NCI-H2081 (cell line): ENCODE measurements at places on chromosomes 3 and 15.

- no peak for DNase-seq
These were observed 377.7 kb upstream of the AGTR1 start for GRCh38 chr3:148319960-148320359.

DNA sequence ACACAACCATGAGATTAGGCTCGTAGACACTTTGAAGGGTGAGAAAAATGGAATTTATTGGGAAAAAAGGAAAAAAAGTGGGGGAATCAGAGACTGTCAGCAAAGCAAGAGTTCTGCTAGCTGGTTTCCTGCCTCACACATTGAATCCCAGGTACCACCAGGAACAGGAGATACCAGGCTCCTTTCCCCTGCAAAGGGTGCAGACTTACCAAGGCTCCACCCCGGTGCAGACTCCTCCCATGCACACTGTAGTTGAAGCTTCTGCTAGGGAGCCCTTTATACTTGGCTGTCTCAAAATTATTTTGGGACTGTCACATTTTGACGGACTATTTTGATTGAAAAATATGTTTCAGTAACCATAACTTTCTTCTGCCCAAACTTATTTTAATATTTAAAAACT is 819.9 kb upstream of the GBE1 start:
- no peak for DNase-seq

DNA sequence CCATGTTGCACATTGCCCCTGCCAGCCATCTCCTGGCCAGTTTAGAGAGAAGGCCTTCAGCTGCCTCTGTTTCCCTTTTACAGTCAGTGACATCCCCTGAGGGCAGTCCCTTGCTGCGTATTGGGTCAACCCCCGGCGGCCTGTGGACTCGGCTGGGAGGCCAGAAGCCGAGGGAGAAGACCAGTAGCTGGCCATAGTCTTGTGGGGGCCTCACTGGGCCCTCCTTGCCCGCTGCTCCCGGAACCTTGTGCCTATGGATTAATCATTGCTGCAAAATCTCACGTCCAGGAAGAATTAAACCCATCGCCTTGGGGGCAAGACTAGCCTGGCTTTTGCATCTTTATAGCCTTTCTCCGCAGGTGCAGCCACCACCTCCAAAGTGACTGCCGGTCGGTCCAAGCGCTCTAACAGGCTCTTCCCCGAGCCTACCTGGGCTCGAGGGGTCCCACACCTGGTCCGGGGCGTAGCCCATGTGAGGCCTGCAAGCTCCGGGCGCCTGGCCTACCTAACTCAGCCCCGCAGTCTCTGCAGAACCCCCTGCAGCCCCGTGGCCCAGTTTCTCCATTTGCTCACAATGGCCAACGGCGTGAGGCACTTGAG is 870 bp upstream of the CHAC1 start:
- no peak for DNase-seq

GRCh38 chr15:41073028-41073427 is 43.1 kb downstream of the INO80 start:
- DNase-seq: no peak

GRCh38 chr3:31218082-31218481 is 314.6 kb upstream of the STT3B start:
- DNase-seq: no peak

DNA sequence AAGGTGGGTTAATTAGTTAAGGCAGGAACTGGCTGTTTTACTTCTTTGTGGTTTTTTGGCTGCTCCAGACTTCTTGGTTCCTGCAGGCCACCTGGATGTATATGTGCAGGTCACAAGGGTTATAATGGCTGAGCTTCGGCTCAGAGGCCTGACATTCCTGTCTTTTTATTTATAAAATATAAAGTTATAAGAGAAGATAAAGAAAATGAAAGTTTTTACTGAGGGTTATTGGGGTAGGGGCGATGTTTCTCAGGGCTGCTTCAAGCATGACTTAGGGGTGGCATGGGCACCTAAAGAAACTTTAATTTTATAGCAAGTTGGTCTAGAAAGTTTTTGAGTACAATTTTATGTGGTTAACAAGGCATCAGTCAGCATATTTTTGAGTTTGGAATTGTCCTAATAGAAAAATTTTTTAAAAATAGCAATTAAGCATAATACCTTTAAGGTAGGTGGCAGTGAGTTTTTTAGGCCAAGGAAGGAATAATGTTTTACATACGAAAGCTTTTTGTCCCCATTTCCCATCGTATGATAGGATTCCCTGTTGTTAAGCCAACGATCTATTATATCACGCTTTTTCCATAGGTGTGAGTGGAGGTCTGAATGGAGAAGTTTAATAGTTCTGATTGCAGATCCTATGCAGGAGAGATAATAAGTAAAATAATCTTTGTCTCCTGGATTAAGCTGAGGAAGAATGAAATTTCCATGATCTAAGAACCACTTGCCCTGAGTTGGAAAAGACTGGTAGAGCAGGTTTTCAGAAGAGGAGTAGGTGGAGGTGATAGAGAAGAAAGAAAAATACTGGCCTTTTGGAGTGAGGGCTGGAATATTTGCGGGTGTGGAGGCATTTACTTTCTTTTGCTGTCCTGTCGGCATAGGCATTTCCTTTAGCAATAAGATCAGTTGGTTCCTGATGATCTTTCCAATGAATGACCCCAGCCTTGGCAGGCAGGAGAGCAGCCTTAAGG is 10.1 kb downstream of the STRIT1 start:
- DNase-seq: no peak

DNA sequence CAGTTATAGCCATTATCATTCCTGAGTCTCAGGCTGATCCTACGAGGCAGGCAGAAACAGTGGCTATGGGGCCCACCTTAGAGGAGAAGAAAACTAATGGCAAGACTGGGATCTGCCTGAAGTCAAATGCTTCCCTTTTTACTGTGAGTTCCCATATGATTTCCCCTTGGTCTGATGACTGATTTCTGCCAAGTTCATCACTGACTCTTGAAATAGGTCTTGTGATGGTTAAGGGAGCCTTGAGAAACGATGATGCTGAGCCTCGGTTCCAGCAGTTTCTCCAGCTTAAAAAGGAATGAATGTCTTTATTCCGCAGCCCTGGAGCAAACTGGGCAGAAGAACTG is 29.4 kb upstream of the LDHAL6B start:
- no peak for DNase-seq

DNA sequence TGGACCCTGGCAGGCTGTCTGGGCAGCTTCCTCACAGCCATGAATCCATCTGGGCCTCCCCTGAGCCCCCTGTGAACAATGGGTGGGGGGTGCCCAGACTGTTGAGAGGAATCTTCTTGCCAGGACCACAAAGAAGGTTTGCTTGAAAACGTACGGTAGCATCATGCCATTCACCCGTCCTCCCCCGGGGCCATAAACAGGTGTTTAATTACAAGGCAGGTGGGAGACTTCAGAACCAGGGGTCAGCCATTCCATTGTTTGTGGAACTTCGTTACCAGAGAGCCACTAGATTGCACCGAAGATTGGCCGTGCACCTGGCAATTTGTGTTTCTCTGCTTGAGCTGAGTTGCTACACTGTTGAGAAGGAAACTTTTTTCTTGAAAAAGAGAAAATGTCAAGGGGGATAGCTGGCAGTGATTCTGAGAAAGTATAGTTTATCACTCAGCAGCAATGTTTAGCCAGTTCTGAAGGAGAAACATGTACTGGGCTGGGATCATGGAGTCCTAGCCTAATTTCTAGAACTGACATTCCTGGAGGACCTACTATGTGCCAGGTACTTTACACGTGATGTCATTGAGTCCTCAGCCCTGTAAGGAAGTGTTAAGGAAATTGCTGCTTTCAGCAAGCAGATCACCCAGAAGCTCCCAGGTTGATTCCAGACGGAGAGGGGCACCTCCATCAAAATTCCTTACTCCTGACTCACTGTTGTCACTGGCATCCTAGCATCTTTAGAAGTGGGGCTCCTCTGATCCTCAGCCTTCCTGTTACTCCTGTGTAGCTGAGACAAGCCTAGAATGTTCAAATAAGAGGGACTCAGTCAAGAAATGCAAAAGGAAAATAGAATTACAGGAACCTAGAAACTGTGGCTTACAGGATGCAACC is 103.8 kb upstream of the UBE2E1 start:
- no peak for DNase-seq

- DNase-seq: no peak
These were observed 870.9 kb downstream of the GBE1 start for GRCh38 chr3:80890571-80890970.

- no peak for DNase-seq
These were observed 4.2 kb upstream of the RPL29 start for GRCh38 chr3:51999846-52000245.

- DNase-seq: no peak
These were observed 164.8 kb downstream of the ERC2 start for GRCh38 chr3:56303487-56303886.

DNA sequence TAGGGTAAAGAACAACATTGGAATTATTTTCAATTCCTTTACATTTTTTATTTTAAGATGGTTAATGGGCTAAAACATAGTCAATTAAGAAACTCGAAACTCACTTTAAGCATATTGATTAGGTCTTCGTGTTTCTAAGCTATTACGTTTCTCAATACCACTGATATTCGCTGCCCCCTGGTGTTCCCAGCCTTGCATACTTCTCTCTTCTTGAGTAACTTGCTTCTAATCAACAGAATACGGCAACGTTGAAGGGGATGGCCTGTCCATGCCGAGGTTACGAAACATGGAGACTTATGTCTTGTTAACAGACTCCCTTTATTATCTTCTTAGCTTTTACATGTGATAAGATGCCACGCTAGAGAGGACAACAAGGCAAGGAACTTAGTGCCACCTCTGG is 43.6 kb downstream of the ROBO1 start:
- DNase-seq: no peak

- no peak for DNase-seq
These were observed 3.6 kb upstream of the AMOTL2 start for GRCh38 chr3:134377896-134378295.

GRCh38 chr3:99842826-99843589 is 25.3 kb downstream of the CMSS1 start:
- DNase-seq: peak; percentile 64

GRCh38 chr15:65660927-65661326 is 39.2 kb downstream of the SLC24A1 start:
- no peak for DNase-seq

DNA sequence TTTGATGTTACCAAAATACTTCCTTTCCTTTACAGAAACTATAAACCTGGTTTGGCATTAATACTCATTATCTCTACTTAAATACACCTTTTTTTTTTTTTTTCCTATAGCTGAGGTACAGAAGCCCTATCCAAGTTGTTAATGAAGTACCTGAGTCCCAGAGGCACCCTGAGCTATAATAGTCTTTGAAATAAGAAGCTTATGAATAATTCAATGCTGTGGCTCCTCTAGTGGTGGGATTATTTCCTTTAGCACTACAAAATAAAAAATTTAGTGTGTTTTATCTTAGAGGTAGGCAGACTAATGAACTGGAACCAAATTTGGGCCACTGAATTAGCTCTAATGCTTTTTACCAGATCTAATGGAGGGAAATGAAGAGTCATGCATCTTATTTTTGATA is 611.9 kb downstream of the EDEM1 start:
- no peak for DNase-seq

GRCh38 chr15:65949491-65949890 is 80.2 kb downstream of the RAB11A start:
- DNase-seq: no peak

DNA sequence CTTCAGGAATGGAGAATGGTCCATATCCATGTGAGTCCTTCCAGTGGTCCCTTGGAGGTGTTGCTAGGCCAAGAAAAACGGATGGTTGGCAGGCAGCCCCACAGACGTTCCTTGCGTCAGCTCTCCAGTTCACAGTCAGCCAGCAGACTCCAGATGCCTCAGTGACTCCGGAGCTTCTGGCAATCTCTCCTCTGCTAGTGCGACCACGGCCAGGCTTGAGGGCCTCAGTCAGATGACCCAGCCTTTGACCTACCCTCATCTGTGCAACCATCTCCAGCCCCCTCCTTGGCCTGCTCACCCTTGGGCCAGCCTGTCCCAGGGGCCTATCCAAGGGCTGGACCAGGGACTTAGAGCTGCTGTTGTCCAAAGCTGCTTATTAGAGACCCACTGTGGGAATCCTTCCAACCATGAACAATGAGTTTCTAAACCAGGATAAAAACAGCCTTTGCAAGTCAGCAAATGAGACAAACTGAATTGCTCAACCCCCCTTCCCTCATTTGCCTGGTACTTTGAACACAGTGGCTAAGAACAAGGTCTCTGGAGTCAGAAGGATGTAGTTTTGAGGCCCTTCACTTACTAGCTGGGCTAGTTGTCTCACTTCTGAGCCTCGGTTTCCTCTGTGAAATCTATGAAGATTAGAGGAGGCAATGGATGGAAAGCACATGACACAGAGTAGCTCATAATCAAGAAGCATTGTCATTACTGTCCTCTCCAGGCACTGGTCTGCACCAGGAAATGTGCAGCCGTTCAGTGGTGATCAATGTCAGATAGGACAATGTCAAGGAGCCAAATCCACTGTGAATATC is 44.8 kb downstream of the ANP32A start:
- no peak for DNase-seq

- DNase-seq: no peak
These were observed 68.3 kb upstream of the COL8A1 start for GRCh38 chr3:99570061-99570460.

DNA sequence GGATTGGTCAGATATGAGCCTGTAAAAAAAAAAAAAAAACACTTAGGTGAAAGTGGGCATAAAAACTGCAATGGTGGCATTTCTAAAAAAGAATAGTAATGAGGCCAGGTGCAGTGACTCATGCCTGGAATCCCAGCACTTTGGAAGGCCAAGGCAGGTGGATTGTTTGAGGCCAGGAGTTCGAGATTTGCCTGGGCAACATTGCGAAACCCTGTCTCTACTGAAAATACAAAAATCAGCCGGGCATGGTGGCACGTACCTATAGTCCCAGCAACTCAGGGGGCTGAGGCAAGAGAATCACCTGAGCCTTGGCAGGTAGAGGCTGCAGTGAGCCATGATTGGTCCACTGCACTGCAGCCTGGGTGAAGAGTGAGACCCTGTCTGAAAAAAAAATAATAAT is 38.3 kb upstream of the BHLHE40 start:
- no peak for DNase-seq

- peak; percentile 26 for DNase-seq
These were observed 33.2 kb downstream of the ABHD2 start for GRCh38 chr15:89121414-89121813.

DNA sequence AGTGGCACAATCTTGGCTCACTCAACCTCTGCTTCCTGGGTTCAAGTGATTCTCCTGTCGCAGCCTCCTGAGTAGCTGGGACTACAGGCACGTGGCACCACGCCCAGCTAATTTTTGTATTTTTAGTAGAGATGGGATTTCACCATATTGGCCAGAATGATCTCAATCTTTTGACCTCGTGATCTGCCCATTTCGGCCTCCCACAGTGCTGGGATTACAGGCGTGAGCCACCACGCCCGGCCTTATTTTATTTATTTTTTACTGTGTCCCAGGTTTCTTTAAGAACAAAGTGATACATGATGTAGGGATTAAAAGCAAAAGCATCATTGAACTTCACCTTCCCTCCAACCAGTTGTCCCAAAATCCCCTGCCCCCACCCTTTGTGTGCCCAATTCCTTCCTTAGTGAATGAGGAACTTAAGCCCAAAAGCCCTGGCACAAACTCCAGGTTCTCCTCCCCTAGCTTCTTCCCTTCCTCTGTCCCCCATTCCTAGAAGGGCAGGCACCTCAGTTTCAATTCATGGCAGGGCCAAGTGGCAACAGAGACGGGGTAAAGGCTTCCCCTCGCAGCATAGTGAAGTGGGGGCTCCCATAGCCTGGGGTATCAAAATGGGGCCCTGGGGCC is 23.7 kb upstream of the RPN1 start:
- no peak for DNase-seq

GRCh38 chr3:46209746-46210470 is 1.8 kb upstream of the CCR1 start:
- DNase-seq: no peak
